ENCODE measurements at places on chromosomes 16 and 17.

- DNase-seq = no peak
Measured at GRCh38 chr17:76071531-76072147, 678 bp downstream of the SRP68 start.

DNA sequence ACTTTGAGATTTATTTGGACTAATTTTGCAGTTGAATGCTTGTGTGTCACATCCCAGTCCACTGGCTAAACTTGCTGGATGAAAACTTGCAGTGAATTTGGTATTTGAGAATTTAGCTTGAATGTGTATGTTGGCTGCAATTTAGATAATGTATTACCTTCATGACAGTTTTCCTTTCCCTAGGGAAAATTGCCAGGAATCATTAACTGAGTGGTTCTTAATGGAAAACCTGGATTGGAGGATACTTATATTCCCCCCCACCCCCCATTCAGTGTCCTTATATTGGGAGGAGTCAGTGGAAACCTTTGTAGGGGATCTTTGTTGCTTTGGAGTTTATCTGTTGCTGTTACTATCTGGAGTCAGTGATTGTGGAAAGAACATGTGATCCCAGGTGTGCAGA lies 67.6 kb downstream of the KPNA2 start:
- DNase-seq = no peak

GRCh38 chr16:64704386-64704785 lies 417.5 kb downstream of the CDH11 start:
- no peak for DNase-seq

DNA sequence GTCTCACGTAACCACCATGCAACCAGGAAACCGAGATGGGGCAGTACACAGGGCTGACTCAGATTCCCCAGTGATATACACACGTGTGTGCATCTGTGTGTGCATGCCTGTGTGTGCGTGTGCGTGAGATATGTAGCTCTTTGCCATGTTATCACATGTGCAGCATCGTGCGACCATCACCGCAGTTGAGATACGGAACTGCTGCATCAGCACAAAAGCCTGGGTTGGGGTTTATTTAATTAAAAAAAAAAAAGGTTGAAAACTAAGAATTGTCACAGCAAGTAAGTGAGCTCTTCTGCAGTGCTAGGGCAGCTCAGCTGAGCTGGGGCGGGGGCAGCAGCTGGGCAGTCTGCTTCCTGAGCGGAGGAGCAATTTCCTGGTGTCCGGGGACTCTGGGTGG lies 152.5 kb downstream of the RBFOX3 start:
- DNase-seq = no peak
